ENCODE measurements at places on chromosomes 16 and 17. TPM values are rescaled to one million over a fixed set of nuclear protein-coding genes. Genes with fewer than 3 reads are reported as not detected.

- DNase-seq = no peak
These were observed 340.8 kb downstream of the XYLT1 start for GRCh38 chr16:17129971-17130370.

DNA sequence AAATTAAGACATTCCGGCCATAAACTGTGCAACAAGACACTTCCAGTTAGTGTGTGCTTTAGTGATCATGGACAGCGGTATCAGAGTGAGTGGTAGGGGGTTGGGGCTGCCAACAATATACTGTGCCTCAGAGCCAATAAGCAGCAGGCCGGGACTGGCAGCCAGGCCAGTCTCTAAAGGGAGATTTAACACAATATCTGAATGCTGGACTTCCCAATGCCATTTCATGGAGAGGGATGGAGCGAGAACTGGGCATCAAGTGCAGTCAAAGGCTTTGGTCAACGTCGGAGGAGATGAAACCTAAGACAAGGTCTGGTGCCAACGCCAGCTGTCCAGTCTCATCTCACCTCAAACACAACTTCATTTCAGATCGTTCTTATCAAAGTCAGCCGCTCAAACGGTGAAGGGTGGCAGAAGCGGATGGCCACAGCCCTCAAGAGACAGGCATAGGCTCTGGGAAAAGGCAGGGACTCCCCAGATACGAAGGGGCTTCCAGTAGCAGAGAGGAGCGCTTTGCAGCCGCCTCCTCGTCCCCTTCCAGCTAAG is 935 bp downstream of the USP32 start:
- no peak for DNase-seq

Gene TMEM170A
- 32.1 TPM for total RNA-seq

Gene ABCA9
- total RNA-seq = 7.3 TPM

Gene ATP2C2
- total RNA-seq = 62.8 TPM
